Astrocyte of the hippocampus (primary cell): ENCODE measurements at places on chromosomes 7 and 10.
A peak's percentile ranks its signal among the peaks of the same experiment; 100 is the strongest.

- DNase-seq: no peak
Observed at GRCh38 chr7:158401295-158401694, 186.3 kb downstream of the PTPRN2 start.

- peak; percentile 50 for DNase-seq
Observed at GRCh38 chr10:109966961-109967738, 40.6 kb upstream of the ADD3 start.

GRCh38 chr7:11228515-11228914 lies 254.8 kb downstream of the PHF14 start:
- peak; percentile 68 for DNase-seq

DNA sequence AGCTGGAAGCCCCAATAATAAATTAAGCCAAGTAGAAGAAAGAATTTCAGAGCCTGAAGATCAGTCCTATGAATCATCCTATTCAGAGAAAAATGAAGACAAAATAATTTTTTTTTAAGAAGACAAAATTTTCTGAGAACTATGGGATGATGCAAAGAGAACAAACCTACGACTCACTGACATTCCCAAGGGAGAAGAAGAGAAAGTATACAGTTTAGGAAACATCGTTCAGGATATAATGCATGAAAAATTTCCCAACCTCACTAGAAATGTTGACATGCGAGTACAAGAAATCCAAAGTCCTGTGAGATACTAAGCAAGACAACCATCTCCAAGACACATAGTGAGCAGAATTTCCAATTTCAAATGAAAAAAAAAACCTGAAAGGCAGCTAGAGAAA lies 150.5 kb downstream of the THSD7A start:
- DNase-seq: no peak

DNA sequence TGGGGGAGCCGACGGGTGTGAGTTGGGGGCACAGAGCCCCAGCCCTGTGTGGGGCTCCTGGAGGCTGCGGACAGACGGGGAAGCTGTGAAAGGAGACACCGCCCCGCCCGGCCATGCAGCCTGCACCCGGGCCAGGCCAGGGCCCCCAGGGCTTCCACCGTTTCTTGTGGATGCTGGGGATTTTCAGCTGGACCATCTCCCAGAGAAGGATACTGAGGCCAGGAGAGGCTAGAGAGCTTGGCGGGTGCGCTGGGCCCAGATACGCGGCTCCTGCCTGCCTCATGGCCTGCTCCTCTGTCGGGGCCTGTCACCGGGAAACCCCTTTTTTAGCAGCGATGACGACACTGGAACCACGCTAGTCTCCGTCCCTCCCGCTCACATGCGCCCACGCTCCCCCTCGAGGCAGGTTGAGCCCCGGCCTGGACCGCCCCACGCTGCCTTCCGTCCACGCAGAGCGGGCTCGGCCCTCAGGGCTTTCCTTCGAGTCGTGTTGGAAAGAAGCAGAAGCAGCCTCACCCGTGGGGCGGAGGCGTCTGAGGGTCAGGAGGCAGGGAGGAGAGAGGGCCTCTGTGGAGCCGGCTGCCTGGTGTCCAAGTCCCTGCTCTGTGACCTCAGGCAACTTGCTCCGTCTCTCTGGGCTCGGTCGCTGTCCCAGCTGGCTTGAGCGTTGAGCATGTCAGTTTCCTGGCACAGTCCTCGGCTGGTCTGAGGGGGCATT lies 11.7 kb downstream of the TMEM184A start:
- DNase-seq: no peak

DNA sequence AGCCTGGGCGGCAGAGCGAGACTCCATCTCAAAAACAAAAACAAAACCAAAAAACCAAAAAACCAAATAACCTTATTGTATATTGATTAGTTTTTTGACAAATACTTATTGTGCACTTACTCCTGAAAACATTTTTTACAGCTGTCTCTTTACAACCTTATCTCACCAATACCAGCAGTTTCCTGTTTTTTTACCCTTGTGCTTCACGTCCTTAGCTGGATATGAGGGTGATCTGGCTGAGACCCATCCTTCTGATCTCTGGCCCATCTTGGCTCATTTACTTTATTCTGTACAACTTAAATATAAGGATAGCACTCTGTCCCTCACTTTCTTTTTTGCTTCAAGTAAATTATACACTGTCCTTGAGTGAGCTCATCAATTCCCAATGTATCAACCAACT lies 104.6 kb upstream of the DNAJB12 start:
- DNase-seq: no peak

DNA sequence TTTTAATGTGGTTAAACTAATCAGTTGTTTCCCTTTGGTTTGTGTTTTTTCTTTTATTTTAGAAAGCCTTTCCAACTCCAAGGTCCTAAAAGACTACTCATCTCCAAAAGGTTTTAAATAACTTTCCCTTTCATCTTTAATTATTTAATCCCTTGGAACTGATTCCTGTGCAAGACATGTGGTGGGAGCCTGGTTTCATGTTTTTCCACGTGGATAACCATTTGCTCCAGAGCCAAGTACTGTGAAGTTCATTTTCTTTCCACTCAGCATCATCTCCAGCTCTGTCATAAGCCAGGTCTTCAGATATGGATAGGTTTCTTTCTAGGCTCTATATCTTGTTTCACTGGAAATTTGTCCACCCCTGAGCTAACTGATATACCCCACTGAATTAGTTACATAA lies 16.7 kb downstream of the PPP1R3C start:
- peak; percentile 66 for DNase-seq

DNA sequence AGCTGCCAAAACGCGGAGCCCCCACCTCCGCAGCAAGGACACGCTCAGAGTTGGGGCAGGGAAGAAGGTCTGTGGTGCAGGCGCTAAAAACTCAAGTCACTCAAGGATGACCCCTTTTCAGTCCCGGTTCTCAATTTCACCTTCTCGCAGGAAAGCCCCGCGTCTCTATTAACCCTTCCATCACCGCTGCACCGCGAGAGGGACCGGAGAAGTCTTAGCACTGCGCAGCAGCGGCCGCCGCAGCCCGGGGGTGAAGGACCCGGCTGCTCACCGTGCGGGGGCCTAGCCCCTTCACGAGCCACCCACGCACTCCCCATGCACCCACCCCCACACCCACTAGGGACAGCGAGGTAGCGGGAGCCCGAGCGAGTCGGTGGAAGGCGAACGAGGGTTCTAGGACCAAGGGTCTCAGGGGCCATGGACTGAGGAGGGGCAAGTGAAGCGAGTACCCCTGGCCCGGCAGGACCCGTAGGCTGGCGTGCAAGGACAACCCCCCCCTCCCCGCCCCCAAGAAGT lies 162.9 kb downstream of the SH3PXD2A start:
- DNase-seq: no peak

GRCh38 chr10:71742301-71743088 lies 22.9 kb upstream of the C10orf105 start:
- no peak for DNase-seq

GRCh38 chr10:123896246-123896927 lies 4.8 kb upstream of the CPXM2 start:
- no peak for DNase-seq

DNA sequence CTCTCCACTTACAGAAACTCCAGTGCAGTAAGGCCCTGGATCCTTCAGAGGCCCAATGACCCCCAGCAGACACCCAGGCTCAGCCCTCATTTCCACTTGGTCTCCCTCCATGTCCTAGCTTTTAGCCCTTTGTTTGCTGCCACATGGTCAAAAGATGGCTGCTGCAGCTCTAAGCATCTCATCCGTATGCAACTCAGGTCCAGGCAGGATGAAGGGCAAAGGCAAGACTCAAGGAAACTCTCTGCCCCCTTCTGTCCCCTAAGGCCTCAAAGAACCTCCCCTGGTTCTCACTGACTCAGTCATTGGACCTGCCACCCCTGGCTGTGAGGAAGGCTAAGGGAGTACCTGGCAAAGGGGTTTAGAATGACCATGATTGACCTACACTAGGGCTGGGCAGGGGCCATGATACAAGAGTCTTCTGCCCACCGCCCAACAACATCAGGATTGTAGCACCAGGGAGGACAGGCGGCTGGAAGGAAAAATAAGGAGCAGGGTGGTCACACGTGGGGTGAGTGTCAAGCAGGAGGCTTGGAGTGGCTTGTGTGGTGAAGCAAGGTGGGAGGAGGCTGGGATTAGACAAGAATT lies 303.8 kb upstream of the ZMIZ1 start:
- DNase-seq: no peak

GRCh38 chr10:29882766-29883165 lies 176.6 kb downstream of the JCAD start:
- DNase-seq: no peak

DNA sequence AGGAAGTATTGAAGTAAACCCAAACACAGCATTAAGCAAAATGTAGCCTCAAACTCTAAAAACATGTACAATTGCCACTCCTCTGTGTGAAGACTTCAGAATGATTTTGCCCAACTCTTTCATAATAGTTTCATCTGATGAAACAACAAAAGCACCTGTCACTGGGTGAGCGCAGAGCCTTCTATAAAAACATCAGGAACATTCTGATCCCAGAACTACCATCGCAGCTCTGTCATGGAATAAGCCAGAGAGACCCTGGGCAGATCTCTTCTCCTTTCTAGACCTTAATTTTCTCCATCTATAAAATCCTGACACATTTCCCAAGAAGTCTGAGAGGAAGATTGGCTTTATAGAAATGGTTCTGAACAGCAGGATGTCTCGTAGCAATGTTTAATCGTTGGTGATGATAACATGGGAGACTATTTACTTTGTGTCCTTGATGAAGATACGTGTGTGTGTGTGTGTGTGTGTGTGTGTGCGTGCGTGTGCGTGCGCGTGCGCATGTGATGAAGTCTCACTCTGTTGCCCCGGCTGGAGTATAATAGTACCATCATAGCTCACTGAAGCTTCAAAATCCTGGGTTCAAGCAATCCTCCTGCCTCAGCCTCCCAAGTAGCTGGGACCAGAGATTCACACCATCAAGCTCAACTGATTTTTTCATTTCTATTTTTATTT lies 198.0 kb downstream of the KIAA1217 start:
- no peak for DNase-seq

GRCh38 chr10:116752563-116752962 lies 10.2 kb upstream of the HSPA12A start:
- no peak for DNase-seq

DNA sequence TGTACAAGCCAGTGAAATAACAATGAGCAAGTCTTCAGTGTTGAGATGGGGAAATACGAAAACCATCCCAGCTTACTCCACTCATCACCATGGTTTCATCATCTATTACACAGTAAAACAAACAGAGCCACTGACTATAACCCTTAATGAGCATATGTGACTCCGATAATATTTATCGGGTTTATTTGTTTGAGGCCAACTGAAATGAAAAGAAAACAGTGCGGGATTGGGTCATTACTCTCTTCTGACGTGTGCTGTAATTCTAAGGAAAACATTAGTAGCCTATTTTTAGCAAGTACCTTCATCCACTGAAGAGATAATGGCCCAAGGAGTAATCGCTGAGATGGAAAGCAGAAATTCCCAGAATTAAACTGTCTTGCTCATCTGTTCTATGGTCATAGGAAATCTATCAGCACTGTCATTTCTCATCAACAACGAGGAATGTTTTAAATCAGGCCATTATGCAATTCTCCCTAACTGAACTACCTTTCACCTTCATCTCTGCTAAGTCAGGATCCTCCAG lies 716.5 kb downstream of the INHBA start:
- DNase-seq: peak; percentile 65

GRCh38 chr10:129711291-129711690 lies 244.2 kb downstream of the MGMT start:
- DNase-seq: peak; percentile 49

DNA sequence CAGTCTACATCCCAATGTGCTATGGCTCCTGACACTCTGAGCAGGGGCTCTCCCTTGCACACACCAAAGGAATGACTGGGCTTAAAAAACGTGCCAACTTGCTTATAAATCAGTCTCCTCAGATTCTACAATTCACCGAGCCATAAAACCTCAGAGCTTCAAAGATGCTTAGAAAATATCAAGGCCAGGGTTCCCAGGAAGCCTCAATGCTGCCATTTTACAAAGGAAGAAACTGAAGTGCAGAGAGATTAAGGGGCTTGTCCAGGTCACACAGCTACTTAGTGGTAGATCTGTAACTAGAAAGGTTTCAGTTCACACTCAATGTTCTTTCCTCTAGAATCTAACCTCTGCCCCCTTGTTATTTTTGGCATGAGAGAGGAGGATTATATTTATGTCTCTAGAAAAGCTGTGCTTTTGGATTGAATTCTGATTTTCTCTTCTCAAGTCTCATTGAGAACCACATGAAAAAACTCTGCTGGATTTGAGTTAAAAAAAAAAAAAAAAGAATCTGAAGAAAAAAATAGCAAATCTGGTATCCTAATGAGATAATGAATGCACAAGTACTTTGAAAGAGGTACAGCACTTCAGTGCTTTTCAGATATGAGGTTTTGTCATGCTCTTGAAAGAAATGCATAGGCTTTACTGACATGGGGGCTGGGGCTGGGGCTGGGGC lies 22.3 kb upstream of the TSPAN33 start:
- DNase-seq: peak; percentile 14

DNA sequence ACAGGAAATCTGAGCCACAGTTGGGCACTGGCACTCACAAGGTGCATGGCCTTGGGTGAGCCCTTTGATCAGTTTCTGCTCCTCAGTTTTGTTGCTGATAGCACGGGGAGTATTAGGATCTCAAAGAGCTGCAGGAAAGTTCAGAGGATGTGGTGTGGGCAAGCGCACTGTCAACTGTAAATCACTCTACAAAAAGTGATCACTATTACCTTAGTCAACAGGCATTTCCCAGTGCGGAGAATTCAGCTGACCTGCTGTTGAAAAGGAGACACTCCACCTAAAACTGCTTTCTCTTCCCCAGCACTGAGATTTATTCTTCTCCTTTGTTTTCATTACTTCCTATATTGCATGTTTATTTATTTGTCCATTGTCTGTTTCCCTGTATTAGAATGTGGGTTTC lies 331.0 kb downstream of the PRPF18 start:
- no peak for DNase-seq

- peak; percentile 41 for DNase-seq
Observed at GRCh38 chr10:36880898-36881297, 244.5 kb upstream of the ANKRD30A start.

GRCh38 chr10:4847561-4848355 lies 21.8 kb downstream of the AKR1E2 start:
- DNase-seq: peak; percentile 71

DNA sequence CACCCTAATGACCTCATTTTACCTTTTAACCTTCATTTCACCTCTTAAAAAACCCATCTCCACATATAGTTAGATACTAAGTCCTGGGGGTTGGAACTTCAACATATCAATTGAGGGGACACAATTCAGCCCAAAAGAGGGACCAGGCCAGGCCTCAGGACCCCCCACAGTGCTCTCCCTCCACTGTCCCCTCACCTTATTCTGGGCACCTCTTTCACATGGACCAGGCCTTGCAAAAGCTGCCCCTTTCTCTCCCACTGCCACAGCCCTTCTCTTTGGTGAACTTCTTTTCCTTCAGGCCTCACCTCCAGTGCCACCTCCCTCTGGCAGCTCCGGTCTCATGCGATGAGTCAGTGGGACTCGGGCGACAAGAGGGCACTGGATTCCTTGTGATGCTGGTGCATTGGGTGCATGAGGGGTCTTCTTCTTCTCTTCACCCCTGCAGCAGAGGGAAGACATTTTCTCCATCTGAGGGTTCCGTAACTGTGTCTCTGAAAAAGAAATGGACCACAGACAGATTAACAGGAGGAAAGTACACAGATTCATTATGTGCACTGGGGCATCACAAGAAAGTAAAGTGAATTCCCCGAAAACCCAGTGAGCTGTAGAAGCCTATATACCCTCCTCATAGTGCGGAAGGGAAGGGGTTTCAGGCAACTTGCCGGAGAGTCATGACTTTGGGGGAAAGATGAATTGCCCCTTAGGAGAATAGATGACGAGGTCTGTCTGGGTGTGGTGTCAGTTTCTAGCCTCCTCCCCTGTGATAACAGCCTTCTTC lies 288.7 kb upstream of the IGFBP3 start:
- no peak for DNase-seq
